ENCODE measurements at places on chromosomes 2 and 18.

GRCh38 chr18:77457681-77458080, 208.0 kb downstream of the GALR1 start:
- no peak for DNase-seq

DNA sequence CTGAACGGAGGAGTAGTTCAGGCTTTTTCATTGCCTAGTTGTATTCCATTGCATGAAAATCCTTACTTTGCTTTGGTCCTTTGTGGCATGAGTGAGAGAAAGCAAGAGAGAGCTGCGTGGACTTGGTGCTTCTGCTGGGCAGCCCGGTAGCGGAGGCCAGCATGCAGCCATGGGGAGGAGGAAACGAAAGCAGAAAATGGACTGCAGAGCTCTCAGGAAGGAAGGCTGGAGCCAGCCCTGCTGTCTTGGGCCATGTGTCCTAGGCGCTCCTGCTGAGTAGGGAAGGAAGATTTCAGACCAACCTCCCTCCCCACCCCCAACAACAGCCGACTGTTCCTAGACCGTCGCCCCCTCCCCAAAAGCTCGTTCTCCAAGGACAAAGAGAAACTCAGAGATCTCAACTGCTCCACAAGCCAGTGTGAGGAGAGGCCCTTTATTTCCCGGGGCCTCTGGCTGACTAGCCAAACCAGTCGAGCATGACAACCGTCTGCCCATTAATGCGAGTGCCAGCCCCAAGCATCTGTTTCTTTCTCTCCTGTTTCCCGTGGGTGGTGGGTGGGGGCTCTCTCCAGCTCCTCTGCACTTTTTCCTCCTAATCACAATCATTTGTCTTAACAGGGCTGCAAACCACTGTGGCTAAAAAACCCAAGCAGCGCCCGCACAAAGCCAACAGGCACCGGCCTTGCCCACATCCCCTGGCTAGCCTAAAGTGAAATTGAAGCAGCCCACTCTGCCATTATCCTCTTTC, 66.8 kb upstream of the FZD7 start:
- DNase-seq = no peak

- DNase-seq = no peak
These were observed 82.4 kb downstream of the MTCL1 start for GRCh38 chr18:8787794-8788193.

GRCh38 chr2:20781656-20782265, 41.1 kb downstream of the LDAH start:
- peak; percentile 47 for DNase-seq

GRCh38 chr2:129058981-129059380, 740.3 kb upstream of the HS6ST1 start:
- DNase-seq = no peak

DNA sequence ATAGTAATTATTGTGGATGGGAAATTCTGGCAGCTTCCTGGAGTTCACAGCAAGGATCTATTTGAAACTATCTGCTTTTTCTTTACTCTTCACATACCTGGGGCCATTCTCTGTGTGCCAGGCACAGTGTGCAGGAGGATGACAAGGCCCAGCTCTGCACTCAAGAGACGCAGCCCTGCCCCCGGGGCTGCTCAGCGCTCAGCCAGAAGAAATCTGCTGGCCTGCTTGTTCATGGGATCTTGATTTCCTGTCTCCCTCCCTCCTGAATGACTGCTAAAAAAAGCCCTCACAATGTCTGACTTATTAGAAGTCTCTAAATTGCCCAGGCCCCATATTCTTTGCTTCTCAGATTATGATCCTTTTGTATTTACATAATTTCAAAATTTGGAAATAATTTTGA, 210.9 kb downstream of the DCDC2C start:
- no peak for DNase-seq

DNA sequence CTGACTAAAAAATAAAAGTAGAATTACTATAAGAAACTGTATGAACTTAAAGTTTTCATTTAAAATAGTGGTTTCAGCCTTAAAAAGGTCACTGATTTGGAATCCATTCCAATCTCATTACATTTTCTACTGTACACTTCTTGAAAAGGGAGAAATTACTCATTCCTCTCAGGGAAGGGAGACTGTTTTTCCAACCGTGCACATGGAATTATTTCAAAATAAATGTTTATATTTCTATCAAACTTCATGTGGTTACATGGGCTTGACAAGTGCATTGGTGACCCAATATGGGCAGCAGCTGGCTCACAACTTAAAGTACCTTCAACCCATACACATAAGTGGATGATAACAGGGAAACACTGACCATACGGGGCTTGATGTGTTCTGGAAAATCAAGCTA, 324.5 kb upstream of the THUMPD2 start:
- DNase-seq = no peak

GRCh38 chr18:61239051-61239450, 94.2 kb upstream of the CDH20 start:
- peak; percentile 70 for DNase-seq

- DNase-seq = no peak
These were observed 251.8 kb upstream of the SMIM21 start for GRCh38 chr18:75679331-75679730.

- no peak for DNase-seq
These were observed 862.3 kb downstream of the SUCLG1 start for GRCh38 chr2:83596592-83597282.

- no peak for DNase-seq
These were observed 82.5 kb downstream of the SEPTIN10 start for GRCh38 chr2:109531221-109531620.

- peak; percentile 76 for DNase-seq
These were observed 14.3 kb upstream of the ST8SIA5 start for GRCh38 chr18:46771141-46771540.

- no peak for DNase-seq
These were observed 35.5 kb downstream of the RPRM start for GRCh38 chr2:153443106-153443505.

- DNase-seq = no peak
These were observed 36.7 kb upstream of the SPAG16 start for GRCh38 chr2:213247566-213247965.

GRCh38 chr2:7438855-7439254, 521.6 kb downstream of the RNF144A start:
- DNase-seq = no peak

DNA sequence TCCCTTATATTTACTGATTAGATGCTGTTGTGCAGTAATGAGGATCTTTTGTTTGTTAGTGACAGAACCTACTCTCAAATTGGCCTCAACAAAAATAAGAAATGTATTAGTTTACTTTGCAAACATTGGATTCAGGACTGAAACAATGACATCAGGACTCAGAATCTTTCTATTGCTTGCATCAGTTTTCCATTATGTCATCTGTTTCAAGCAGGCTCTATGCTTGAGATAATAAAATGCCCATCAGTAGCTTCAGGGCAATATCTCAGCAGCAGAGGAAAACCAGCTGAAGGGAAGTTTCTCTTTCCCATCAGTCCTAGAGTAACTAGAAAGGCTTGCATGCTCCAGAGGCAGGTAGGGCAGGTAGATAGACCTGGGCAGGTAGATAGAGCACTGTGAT, 375.5 kb upstream of the SLC8A1 start:
- DNase-seq = no peak

- DNase-seq = no peak
These were observed 53.1 kb upstream of the HS6ST1 start for GRCh38 chr2:128371648-128372345.

DNA sequence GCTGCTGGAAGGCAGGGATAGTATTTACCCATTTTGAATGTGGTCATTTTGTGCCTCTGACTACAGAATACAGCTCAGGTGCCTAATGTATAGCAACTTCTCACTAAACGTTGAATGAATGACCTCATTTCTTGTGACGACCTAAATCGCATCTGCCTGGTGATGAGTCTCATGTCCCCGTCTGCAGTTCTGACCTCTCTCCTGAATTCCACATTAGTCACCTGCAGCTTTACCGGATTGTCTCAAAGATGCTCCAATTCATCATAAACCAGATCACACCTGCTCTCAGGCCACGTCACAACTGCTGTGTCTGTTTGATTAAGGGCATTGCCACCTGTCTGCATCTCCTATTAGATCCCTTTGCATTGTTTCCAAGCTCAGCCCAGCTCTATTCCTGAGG, 133.6 kb upstream of the MYT1L start:
- DNase-seq = peak; percentile 4

DNA sequence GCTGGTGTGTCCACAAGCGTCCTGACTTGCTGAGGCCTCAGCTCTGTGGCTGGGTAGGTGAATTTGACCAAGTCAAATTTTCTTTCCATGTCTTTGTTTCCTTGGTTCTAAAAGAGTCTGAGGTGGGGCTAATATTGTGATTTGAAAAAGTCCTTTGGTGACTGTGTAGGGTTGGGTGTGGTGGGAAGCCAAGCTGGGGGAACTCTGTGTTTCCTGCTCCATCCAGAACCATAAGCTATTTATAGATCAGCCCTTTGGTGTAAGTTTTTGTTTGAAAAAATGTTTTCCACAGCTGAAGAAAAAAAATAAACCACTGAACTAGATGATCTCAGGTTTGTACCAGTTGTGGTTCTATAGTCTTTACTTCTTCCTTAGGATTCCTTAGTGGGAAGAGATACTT, 462.7 kb downstream of the TGIF1 start:
- no peak for DNase-seq
